ENCODE measurements at places on chromosomes 7 and 10. TPM values are rescaled to one million over a fixed set of nuclear protein-coding genes. Genes with fewer than 3 reads are reported as not detected.

LIPF gene
- total RNA-seq = not detected

KLHL7 gene
- 24.8 TPM for total RNA-seq

PGAM2 gene
- 0.26 TPM for total RNA-seq

PLEKHA8 gene
- total RNA-seq = 10.1 TPM

LRRN3 gene
- total RNA-seq = 4.4 TPM

PDIA4 gene
- total RNA-seq = 108 TPM

CYP17A1 gene
- total RNA-seq = not detected

FXYD4 gene
- not detected for total RNA-seq

MAP3K8 gene
- total RNA-seq = 36.5 TPM

ABI1 gene
- 56.2 TPM for total RNA-seq

SPOCK2 gene
- 216 TPM for total RNA-seq

CTAGE6 gene
- 1.6 TPM for total RNA-seq

SPACDR gene
- 3.5 TPM for total RNA-seq

TACC2 gene
- not detected for total RNA-seq

IL2RA gene
- 988 TPM for total RNA-seq

Measured in activated CD4-positive, alpha-beta memory T cell treated with anti-CD3 and anti-CD28 coated beads for 36 hours (primary cell).